ENCODE measurements at places on chromosomes 16 and 17.

- DNase-seq, result no peak
These were observed 28.5 kb downstream of the TNS4 start for GRCh38 chr17:40472733-40473452.

- no peak for DNase-seq
These were observed 302.9 kb upstream of the MAF start for GRCh38 chr16:79903471-79903870.

DNA sequence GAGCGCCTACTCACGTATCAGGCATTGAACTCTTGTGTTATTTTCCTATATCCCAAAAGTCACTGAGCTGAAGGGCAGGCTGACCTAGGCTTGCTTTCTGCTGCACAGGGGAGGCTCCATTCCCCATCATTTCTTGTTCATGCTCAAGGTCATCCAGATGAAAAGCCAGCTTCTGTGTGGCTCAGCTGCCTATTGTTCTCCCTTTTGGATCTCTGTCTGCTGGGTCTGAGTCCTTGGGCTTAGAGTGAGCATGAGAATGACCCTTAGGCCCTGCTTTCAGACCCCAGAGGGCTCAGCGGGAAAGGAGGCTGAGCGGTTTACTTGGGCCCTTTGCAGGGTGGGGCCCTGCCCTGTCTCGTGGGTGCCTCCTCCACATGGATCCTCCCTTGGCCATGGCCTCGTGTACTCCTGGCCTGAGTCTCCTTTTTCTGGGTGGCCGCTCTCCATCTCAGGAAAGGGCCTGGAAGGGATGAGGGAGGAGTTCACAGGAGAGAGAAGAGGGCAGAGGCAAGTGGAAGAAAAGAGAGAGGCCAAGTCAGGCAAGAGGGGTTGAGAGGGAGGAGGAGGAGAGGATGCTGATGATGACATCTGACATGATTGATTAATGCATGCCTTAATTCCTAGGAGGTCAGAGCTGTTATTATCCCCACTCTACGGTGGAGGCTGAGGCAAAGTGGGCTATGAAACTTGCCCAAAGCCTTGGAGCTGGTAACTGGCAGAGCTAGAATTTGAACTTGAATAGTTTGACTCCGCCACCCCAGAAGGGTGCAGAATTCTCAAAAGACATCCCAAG, 19.8 kb upstream of the MAP3K14 start:
- DNase-seq, result no peak

DNA sequence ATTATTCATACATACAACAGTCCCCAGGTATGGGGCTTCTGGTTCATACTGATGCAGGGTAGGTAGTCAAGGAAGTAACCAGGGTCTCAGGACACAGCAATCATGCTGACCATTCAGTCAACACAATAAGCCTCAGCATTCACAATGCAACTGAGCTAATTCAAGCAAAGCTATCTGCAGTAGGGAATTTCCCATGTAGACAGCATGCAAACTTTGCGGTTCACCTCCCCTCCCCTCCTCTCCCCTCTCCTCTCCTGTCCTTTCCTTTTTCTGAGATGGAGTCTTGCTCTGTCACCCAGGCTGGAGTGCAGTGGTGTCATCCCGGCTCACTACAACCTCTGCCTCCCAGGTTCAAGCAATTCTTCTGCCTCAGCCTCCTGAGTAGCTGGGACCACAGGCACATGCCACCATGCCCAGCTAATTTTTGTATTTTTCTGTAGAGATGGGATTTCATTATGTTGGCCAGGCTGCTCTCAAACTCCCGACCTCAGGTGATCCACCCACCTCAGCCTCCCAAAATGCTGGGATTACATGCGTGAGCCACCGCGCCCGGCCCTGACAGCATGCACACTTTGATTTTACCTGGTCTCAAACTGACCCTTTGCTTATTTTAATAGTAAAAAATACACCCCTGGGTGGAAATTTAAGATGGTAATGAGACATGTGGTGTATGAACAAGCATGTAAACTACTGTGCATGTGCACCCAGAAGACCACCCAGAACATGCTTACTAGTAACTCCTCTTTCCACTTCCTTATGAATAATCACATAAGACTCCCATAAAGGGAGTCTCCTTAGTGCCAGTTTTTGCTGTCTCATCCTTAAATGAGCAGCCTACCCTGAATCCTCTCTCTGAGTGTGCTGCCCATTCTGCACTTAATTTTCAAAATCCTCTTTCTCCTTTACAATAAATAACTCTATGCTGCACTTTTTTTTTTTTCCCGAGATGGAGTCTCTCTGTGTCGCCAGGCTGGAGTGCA, 9.3 kb upstream of the RNF135 start:
- DNase-seq, result no peak

DNA sequence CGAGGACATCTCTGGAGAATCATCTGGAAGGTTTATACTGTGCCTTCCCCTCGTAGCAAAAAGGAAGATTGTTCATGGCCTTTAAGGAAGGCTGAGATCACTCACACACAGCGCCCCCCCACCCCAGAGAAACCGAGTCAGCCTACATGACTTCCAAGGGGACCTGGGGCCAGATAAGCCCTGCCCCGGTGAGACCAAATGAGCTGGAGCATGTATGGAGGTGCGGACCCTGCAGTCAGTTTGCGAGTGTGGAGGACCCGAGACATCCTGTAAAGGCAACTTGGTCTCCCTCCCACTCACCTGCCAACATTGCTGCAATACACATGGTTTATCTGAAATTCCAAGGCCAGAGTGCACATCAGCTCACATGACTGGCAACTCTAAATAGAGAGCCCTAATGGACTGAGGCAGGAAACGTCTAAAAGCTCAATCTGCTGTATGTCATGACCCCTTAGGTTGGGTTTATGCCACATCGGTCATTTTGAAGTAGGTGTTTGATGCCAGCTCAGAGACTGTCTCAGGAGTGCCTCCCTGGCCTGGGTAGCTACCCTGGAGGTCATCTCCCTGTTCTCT, 233.6 kb downstream of the CPPED1 start:
- DNase-seq, result no peak

GRCh38 chr17:57875290-57876022, 25.6 kb upstream of the MRPS23 start:
- peak; percentile 69 for DNase-seq

DNA sequence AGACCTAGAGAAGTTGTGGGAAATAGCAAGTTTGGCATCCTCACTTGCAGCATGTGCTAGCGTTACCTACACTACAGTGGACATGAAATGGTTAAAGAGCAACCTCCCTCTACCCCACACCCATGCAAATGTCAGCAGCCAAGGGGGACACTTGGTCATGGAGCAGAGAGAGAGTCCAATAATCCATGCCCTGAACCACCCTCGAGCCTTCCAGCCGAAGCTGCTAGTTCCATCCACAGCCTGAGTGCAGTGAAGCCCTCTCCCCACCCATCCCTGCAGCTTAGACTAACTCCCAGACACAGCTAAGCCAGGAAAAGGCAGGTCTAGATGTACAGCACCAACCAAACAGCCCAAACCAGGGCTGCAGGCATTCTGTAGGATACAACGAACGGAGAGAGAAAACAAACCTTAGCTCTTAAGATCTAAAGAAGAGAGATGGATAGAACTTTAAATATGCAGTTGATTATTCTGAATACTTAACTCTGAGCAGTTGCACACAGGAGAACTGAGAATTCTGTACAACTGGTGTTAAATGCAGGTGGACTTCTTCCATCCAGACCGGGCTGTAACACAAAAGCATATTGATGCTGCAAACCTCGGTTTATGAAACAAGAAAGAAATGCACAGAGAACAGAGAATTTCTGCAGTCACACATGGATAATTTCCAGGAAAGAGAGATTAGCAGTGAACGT, 93.8 kb downstream of the SALL1 start:
- DNase-seq, result no peak

DNA sequence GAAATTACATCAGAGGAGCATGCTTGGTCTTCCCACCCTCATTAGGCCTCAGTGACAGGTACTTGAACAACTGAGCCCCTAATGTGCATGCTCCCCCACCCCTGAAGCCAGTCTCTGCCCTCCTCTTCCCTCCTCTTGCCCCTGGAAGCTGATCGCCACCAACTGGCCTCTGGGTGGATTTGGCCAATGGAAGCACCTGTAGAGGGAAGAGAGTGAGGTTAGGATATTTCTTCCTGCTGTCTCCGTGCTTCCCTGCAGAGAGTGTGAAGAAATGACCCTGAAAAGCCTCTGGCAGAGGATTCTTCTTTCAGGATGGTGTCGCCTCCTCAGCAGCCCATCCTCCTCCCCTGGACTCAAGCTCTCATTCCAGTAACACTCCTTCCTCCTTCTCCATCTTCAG, 5.9 kb upstream of the CBLN1 start:
- no peak for DNase-seq

DNA sequence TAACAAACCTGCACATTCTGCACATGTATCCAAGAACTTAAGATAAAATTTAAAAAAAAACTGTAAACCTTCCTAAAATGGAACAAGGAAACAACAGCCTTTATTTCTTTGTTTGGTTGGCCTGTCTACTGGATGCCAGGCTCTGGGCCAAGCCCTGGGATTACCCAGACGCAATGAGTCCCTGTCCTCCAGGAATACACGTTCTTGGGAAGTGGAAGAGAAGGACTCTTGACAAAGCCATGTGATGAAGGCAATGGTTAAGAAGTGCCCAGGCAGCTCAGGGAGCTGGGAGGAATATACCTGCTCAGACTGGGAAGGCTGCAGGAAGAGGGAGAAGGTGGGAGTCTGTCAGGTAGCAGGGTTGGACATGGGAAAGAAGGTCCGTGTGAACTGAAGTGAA, 115.4 kb downstream of the AXIN2 start:
- no peak for DNase-seq

GRCh38 chr16:9437115-9437514, 345.7 kb downstream of the HAPSTR1 start:
- DNase-seq, result no peak

- DNase-seq, result no peak
These were observed at the start of gene RNF213 for GRCh38 chr17:80260791-80261158. TSS of gene RNF213 (plus strand) at chr17:80260852. CDS start at chr17:80263682, 2,830 bp downstream.

DNA sequence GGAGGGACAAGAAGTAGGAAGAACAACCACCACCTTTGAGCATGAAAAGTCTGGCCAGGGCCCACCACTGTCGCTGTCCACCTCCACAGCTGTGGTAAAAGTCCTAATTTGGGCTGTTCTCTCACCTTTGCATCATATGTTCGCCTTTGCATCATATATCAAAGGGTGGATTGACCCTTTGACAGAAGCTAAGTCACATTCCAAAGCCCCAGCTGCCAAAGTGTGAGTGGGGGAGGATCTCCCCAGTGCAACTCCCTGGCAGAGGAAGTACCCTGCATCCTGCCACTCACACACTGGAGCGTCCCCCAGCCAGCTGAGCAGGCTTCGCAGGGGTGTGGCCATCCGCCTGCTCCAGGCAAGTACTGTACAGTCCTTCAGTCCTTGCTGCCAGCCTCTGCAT, 12.7 kb upstream of the SPECC1 start:
- DNase-seq, result no peak

- DNase-seq, result no peak
These were observed 152.0 kb downstream of the C16orf95 start for GRCh38 chr16:87165151-87165550.

DNA sequence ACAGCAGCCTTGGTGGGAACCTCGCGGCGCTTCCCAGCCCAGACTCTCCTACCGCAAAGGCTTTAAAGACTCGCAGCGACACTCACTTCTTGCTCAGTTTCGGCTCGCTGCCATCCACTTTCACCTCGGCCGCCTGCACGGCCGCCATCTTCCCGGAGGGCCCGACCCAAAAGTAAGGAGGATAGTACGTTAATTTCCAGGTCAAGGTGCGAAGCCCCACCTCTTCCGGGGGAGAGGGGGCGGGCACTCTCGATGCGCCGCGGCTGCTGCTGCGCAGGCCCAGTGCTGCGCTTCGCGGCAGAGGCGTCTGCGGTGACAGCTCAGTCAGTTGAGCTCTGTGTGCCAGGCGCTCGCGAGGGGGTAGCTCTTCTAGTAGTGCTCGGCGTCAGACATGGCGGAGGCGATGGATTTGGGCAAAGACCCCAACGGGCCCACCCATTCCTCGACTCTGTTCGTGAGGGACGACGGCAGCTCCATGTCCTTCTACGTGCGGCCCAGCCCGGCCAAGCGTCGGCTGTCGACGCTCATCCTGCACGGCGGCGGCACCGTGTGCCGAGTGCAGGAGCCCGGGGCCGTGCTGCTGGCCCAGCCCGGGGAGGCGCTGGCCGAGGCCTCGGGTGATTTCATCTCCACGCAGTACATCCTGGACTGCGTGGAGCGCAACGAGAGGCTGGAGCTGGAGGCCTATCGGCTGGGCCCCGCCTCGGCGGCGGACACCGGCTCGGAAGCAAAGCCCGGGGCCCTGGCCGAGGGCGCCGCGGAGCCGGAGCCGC, at the start of the genes KARS1 and TERF2IP:
TSS of gene KARS1 (minus strand) at position 174 of the 773 bp plus-strand sequence. CDS start at position 148, 26 bp downstream.
TSS of gene TERF2IP (plus strand) at position 282 of the 773 bp plus-strand sequence. CDS start at position 392, 110 bp downstream.
- peak; percentile 78 for DNase-seq

GRCh38 chr16:70730031-70730430, 44.2 kb upstream of the MTSS2 start:
- DNase-seq, result no peak

DNA sequence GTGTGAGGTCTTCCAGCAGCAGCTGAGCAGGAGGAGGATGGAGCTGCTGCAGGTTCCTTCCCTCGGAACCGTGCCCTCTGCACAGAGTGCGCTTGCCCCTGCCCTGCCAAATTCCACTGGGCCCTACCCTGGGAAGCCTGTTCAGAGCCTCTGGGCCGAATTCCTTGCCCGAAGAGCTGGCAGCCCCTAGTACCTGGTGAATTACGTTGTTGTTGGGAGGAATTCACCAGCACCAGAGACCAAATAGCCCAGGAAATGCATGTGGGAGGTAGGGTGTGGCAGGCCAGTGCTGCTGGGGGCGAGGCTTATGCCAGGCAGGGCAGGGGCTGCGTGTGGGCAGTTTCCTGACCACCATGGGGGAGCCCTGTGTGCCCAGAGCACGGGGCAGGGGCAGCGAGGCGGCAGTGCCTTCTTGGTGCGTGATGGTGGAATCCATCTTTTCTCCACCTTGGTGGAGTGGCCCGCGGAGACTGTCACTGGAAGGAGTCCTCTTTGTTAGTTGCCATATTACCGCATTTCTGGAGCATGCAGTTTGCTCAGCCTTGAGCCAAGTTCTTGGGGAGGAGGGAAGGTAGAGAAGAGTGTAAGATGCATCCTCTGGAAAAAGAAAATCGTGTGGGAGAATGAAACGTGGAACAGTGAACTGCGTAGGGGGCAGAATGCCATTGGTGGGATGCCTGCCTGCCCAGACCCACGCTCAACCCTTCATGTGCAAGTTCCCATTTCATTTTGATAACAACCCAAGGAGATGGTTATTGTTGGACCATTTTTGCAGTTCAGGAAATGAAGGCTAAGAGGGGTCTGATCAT, 2.3 kb downstream of the MRC2 start:
- no peak for DNase-seq

DNA sequence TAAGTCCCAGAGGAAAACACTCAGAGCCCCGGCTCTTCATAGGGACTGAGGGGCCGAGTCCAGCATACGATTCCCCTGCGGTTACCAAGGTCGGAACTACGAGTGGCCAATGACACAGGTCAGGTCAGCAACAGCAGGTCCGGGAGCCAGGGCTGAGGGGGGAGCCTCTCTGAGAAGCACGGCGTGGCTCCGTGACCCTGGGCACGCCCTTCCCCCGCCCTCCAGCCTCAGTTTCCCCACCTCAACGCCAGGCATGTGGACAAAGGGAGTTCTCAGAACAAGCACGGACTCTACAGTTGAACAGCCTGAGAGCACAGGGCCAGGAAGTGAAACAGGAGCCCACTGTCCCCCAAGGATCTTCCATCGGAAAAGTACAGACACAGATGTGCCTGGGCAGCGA, 25.6 kb downstream of the TPSD1 start:
- DNase-seq, result no peak

All from NCI-H2227 treated with DMSO at 0.1 percent for 48 hours (cell line).